ENCODE measurements at places on chromosomes 1 and 21.

- DNase-seq, result no peak
Measured at GRCh38 chr1:67175530-67176087, 9.4 kb downstream of the IL23R start.

DNA sequence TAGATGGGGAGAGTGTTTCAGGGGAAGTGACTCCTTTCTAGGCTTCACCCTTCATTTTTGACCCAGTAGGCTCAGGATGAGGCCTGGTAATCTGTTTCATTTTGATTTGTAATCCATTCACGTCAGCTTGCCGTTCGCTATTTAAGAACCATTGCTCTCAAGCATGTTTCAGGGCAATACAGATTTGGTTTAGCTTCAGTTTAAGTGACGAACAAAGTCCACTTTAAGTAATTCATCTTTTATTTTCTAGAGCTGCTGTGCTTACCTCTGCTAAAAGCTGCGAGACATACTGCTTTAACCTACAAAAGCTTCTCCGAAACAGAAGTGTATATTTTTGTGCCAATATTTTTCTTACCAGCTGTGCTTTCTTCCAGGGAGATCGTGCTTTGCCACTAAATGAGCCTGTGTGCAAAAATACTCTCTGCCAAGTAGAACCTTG is 8.9 kb upstream of the FMO3 start:
- no peak for DNase-seq

DNA sequence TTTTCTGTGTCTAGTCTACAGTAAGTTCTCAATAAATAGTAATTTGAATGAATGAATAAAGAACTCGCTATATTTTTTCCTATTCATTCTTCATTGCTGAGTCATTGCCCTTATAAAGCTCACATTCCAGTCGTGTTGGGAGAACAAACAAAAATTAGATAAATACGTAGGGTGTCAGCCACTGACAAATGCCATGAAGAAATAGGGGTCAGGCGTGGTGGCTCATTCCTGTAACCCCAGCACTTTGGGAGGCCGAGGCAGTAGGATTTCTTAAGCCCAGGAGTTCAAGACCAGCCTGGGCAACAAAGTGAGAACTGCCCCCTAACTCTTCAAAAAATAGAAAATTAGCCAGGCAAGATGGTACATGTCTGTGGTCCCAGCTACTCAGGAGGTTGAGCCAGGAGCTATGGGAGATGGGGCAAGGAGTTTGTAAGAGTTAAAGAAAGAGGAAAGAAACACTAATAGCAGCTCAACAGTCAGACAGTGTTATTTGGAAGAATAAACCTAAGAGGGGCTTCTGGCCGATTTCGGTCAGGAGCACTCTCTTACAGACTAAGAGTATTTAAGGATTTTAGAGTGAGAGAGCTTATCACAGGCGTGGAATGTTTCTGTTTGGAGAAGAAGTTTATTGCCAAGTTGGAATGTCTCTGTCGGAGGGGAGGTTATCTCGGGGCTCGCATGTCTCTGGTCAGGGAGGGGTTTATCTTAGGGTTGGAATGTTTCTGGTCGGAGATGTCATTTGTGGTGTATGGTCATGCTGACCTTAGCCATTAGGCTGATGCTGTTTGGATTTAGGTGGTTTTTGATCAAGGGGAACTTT is 1.8 kb upstream of the CHML start:
- peak; percentile 91 for DNase-seq

- no peak for DNase-seq
Measured at GRCh38 chr1:19416921-19417470, 68.3 kb downstream of the CAPZB start.

- DNase-seq, result no peak
Measured at GRCh38 chr1:57711326-57711725, 287.5 kb upstream of the DAB1 start.
